AG09319 (cell line): ENCODE measurements at places on chromosomes 1 and 21.

GRCh38 chr1:15762546-15762945, 4.0 kb downstream of the FBLIM1 start:
- DNase-seq, result no peak

GRCh38 chr21:45618846-45619485, 24.6 kb upstream of the PCBP3 start:
- DNase-seq, result no peak

- no peak for DNase-seq
Observed at GRCh38 chr1:60746278-60746791, 336.0 kb upstream of the NFIA start.

- DNase-seq, result peak; percentile 57
Observed at GRCh38 chr1:219460081-219460895, 152.6 kb downstream of the ZC3H11B start.

DNA sequence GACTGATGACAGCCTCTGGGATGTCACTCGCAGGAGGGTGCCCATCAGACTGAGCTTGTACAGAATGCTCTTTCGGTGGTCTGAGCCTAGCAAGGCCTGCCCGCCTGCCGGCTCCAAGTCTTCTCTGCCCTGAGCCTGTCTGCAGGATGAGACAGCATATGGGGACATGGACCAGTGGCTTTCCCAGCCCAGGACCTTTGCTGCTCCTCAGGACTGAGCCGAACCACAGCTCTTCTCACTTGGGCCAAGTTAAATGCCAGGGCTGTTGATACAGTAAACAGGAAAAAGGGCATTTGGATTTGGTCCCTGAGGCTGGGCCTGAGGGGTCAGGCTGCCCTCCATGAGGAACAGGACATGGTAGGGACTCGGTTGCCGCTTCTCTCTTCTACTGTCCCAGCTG, 64.3 kb upstream of the EPS8L3 start:
- no peak for DNase-seq

DNA sequence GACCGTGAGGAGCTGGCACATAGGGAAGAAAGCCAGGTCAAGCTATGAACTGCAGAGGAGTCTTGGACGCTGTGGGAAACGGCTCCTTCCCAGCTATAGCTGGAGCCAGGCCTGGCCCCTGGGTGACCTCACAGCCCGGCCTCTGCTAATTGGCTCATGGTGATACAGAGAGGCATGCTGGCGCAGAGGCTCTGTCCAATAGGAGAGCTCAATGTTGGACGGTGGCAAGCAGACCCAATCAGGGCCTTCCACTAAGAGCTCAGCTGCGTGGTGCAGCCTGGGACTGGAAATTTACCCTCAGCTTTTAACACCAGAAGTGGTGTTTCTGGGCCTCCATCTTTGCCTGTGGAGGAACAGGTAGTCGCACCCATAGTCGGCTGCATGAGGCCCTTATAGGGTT, 64.4 kb upstream of the GRHL3 start:
- no peak for DNase-seq

DNA sequence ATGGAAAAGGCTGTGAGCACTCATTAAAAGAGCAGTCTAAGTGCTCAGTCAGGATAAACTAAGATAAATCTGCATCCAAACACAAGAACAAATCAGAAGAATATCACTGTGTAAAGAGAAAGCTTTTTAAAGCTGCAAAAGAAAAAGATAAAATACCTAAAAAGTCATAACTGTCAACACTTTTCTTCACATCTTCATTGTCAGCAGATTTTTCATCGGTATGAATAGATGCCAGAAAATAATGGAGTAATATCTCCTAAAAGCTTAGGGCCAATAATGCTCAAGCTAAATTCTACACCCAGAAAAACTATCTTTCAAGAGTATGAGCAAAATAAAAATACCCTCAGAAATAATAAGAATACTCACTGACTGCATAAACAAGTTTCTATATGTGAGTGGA, 54.0 kb upstream of the PALMD start:
- no peak for DNase-seq

GRCh38 chr21:16969636-16970035, 543.2 kb upstream of the CXADR start:
- DNase-seq, result no peak

GRCh38 chr1:219119839-219120238, 53.8 kb upstream of the LYPLAL1 start:
- no peak for DNase-seq

DNA sequence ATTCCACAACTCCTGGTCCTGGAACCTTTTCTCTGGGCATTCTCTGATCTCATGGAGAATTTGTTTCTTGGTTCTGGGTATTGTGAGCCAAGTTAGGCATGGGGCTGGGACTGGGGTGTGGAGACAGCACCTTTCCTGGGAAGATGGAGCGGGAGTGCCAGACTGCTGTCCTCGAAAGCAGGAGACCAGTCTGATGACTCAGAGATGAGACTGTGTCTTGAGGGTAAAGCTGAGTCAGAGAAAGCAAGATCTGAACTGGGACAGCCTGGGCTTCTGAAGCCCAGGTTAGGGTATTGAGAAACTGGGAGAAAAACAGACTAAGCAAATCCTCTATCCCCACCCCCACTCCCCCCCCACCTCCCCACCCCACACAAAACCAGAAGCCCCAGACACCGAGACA, 2.2 kb upstream of the KANK4 start:
- peak; percentile 7 for DNase-seq

DNA sequence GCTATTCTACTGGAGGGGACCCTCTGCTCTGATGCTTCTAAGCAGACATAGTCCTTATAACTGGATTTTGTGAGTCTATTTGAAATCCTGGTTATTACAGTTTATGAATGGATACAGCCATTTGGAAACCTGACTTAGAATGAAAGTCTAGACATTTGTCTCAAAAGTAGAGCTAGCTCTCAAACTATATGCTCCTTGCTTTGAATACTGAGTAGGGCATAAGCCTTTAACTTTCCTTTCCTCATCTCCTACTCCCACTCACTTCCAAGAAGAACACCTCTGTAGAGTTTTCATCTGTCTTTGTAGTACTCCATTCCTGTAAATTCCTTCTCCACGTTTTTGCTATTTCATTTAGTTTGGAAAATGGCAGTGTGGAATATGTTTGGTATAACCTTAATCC, 9.0 kb upstream of the ARID1A start:
- DNase-seq, result no peak

GRCh38 chr1:61591351-61591750, 133.6 kb downstream of the TM2D1 start:
- DNase-seq, result no peak

GRCh38 chr1:229434005-229434640, at the start of gene ACTA1:
Gene ACTA1, minus strand, starts transcription at chr1:229434094. Its CDS starts 979 bp downstream, at chr1:229433115.
- no peak for DNase-seq

GRCh38 chr1:174954671-174955669, 44.8 kb upstream of the CACYBP start:
- no peak for DNase-seq

DNA sequence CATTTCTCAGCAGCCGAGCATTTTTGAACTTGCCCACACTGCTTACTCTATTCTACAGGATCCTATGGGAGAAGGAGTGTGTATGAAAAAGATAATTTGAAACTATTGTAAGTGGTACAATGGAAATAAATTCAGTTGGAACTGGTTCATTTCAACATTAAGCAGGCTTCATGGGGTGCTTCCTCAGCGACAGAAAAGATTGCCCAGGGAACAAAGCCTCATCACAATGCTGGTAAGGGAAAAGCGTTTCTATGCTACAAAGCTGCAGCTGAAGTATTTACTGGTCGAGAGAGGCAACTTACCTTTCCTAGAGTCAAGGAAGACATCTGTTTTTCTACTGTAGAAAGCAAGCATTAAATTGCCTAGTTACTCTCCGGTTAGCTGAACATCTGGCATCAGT, 568.2 kb upstream of the ZP4 start:
- DNase-seq, result no peak

DNA sequence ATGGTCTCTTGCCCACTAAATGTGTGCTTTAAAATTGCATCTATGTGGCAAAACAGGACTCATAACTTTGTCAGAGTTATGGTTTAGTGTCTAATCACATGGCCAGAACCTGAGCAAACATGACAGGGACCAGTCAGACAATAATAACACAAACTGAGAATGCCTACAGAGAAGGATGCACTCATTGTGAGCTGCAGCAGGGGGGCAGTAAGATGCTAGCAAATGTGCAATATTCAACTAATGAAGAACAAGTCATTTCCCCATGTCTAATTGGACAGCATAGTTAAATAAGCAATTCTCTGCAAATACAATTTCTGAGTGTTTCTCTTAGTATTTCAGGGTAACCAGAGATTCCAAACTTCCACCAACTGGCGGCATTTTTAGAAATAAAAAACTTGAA, 30.8 kb downstream of the SPAG17 start:
- no peak for DNase-seq

- DNase-seq, result peak; percentile 23
Observed at GRCh38 chr1:27045973-27046558, 33.4 kb upstream of the TENT5B start.

DNA sequence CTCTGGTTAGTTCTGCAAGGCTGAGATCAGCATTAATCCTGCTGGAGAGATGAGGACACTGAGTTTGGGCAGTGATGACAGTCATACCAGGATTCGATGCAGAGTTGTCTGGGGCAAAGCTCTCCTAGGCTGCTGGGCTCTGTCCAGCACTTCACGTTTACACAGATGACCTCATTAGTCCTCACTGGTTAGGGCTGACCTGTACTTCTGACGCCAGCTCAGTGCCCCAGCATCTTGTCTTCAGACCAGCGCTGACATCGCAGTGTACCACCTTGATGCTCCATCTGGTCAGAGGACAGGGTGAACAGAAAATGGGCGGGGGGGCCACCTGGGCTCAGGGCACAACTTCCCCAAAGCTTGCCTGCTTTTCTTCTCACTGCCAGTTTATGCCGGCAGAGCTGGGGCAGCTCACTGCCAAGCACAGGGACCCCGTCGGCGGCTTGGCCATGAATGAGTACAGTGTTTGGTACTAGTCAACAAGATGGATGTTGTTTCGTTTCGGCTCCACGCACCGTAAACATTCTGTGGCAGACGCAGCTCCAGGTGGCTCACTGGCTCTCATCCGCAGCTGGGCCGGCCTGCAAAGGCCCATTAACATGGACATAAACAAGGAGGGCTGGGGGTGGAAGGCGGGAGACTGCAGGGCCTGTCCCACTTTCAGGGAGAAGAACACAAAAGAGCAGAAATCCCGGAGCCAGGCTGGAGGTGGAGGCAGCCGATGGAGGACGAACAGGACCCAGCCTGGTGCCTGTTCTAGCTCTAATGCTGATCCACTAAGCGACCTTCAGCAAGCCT, 118.7 kb downstream of the GLIS1 start:
- DNase-seq, result no peak

GRCh38 chr1:186330758-186331157, 44.3 kb downstream of the TPR start:
- no peak for DNase-seq

GRCh38 chr1:25187077-25187476, 45.2 kb downstream of the SYF2 start:
- no peak for DNase-seq

DNA sequence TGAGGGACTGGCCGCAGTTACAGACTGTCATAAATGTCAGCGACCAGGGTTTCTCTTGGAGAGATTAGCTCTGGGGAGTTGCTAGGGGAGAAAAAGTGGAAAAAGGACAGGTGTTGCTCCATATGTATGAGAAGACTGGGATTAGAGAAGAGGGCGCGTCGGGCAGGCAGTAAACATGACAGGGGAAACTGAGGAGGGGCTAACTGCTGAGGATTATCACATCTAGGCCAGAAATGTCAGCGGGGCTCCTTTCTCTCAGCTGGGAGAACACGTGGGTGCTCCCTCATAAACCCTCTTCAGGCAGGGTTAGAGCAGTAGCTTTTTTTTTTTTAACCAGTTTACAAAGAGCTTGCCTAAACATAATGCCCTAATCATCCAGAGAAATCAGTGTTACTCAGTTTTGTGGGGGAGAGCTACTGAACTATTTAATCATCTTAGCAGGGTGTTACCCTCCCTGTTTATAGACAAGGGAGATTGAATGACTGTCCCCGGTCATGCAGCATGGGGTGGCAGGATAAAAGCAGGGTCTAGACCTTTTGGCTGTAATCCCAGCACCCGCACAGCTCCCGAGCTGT, 35.2 kb downstream of the ELAPOR1 start:
- no peak for DNase-seq
